ENCODE measurements at places on chromosomes 12 and 14.

GRCh38 chr14:100664841-100665510 is 61.7 kb upstream of the DLK1 start:
- no peak for DNase-seq

DNA sequence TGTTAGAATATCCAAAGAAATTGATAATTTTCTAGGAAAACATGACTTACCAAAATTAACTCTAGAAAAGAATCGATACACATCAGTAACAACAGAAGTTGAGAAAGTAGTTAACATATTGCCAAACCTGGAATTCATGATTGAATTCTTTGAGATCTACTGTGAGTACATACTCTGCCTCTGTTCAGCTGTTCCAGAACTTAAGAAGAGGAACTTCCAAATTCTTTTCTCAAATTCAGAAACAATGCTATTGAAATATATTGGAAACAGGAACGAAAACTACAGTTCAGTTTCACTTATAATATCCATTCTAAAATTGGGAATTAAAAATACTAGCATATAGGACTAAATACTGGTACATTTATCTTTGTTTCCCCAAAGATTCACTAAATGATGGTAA is 57.9 kb downstream of the MARK3 start:
- DNase-seq: no peak

DNA sequence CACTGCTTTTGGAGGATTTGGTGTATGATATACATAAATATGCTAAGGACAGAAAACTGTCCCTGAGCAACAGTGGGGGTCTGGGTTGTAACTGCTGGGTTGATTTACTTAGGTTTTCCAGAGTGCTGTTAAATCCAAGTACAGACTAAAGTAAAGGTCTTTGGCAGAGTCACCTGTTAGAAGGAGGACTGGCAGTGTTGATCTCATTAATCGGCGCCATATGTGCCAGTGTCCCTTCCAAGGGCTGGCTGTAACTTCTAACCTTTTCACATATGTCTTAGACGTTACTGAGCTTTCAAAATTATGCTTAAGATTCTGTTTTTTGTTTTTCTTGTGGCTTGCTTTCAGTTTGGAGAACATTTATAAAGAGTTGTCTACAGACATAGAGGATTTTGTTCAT is 5.1 kb downstream of the UNG start:
- DNase-seq: no peak

GRCh38 chr14:100669468-100669867 is 57.2 kb upstream of the DLK1 start:
- DNase-seq: no peak

GRCh38 chr14:78673845-78674244 is 503.7 kb downstream of the NRXN3 start:
- no peak for DNase-seq

DNA sequence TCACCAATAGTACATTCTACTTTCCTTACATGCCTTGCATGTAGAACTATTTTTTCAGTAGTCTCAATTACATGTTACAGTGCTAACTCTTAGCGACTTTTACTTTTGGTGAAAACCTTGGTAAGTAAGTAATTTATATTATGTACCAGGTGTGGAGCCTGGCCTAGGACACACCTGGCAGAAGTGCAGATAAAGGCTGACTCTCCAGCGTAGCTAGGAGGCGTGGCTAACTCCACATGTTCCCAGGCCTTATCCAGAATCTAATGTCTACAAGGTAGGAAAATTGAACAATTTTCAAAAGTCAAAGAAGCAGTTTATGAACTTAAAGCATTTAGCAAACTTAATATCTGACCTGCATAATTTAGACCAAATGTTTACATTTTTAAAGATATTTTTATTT is 157.4 kb downstream of the DHRS2 start:
- no peak for DNase-seq

GRCh38 chr14:54050759-54051158 is 94.1 kb upstream of the BMP4 start:
- DNase-seq: no peak

- no peak for DNase-seq
Measured at GRCh38 chr14:94536836-94537235, 24.4 kb upstream of the SERPINA4 start.

DNA sequence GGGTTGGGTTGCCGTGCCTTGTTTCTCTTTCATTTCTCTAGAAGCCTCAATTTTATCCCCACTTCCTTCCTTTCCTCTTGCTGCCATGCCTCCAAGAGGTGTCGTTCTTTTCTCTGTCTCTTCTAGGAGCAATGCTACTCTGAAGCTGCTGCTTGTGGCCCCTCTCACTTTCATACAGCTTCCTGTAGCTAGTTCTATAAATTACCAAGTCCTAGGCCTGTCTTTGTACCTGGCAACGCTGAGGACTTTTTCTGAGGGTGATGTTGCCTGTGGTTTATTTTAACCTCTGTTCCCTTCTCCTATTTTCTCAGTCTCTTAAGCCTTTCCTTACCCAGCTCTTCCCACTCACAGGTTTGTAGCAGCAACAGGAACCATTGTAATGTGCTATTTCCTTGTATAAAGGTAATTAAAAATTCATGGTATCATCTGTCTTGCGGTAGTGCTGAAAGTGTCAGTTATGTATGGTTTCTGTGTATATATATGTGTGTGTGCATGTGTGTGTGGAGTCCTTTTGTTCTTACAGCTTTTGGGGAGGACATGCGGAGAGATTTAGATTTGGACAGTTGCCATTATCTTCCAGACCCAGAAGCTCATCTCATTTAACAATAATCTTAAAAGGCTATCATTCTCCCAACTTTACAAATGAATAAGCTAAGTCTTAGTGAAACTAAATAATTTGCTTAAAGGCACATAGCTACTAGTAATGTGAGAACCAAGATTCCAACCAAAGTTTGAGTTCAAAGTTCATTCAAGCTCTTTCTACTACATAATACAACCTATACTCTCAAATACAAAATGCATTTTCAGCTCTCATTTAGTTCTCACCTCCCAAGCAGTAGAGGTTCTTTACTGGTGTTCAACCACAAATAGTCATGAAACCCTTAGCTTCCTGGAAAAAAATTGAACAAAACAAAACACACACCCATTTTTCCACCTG is 43.8 kb downstream of the DDHD1 start:
- no peak for DNase-seq

GRCh38 chr12:95522692-95523091 is 28.6 kb downstream of the USP44 start:
- DNase-seq: no peak

GRCh38 chr14:30621354-30621939 is 672 bp upstream of the SCFD1 start:
- DNase-seq: no peak

DNA sequence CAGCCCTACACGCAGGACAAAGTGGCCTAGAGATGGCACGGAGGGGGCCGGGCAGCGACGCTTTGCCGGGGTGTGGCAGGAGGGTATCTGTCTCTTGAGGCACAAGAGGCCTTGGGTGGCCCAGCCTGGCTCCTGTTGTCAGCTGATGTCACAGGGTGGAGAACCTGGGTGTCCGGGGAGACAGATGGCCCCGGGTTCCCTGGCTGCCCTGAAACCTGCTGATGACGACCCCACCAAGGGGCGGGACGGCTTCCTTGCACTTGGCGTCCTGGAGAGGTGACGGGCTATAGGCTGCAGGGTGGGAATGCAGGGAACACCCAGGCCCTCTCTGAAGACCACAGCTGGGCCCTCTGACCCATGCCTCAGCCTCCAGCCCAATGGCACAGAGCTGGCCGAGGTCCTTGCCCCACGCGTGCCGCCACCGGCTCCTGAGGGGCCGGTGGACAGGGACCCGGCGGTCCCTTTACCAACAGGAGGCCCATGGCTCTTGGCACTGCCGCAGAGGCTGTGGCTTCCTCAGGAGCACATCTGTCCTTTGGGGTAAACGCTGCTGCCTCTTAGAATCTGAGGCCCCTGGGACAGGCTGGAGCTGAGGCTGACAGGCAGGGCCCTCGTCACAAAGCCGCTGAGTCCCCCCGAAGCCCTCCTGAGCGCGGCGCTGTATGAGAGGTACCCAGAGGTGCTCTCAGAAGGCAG is 16.4 kb downstream of the TRMT61A start:
- no peak for DNase-seq

DNA sequence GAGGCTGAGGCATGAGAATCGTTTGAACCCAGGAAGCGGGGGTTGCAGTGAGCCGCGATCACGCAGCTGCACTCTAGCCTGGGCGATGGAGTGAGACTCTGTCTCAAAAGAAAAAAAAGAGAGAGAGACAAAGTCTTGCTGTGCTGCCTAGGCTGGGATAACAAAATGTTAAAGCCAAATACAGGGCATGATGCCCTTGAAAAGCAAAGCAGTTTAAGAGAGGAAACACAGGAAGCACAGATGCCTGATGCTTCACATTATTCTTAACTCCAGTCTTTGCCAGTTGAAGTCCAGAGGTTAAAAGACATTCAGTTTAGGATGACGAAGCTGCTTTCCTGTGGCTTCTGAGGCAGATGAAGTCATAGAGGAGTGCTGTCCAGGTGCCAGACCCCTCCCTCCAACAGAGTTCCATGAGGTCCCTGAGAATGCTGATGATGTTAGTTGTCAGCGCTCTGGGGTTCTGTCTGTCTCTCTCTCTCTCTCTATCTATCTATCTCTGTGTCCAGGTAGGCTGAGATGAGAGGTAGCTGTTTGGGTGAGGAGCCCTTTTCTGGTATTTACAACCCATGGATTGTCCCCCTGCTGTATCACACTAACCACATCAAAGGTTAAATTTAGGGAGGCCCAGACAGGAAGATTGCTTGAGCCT is 4.9 kb upstream of the MRPL52 start:
- DNase-seq: peak; percentile 94

GRCh38 chr14:77882636-77883035 is 82.7 kb downstream of the ADCK1 start:
- no peak for DNase-seq

DNA sequence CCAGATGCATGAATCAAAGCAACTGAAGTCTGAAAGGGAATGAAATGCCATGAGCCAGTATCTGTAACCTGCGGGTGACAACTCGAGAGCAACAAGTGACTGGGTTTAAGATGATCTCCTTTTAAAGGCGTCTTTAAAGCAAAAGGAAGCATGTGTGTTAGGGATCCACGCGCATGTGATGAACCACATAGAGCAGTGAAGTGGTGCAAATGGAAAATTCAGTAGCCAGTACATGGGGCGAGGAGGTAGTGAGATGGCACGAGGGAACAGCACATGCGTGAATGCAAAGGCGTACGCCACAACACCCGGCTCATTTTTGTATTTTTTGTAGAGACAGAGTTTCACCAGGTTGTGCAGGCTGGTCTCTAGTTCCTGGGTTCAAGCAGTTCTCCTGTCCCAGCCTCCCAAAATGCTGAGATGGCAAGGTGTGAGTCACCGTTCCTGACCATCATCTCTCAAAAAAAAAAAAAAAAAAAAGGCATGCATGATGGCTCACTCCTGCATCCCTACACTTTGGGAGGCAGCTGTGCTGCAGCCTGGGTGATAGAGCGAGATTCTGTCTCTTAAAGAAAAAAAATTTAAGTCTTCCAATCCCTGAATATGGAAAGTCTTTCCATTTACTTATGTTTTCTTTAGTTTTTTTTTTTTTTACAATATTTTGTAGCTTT is 24.6 kb upstream of the BCL7A start:
- DNase-seq: no peak

DNA sequence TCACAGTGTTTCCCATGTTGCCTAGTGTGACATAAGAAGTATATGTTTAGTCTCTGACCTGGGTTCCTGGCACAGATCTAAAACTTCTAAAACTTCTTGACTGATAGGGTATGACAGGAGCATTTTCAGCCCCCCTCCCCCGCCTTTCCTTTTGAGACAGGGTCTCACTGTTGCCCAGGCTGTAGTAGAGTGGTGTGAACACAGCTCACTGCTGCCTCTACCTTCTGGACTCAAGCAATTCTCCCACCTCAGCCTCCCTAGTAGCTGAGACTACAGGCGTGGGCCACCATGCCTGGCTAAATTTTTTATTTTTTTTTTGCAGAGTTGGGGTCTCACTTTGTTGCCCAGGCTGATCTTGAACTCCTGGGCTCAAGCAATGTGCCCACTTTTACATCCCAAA is 421.1 kb upstream of the RGS6 start:
- DNase-seq: no peak

DNA sequence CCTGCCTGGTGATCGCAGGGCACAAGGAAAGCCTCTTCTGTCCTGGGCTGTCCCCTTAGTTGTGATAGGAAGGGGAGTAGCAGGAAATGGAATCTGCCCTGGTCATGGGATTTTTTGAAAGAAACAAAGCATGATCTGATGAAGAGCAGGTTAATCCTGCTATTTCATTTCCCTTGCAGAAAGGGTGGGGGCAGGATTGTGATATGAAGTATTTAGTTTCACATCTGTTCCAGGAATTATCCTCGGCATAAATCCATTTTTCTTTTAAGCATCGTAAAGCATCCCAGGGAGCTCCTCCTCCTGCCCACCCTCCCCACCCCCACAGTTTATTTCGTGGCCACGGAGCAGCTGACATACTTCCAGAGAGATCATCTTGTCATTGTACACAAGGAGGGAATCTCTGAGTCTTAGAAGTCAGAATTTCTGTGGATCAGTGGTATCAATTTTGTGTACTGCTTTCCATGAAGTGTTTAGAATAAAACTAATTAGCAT is 53.1 kb downstream of the TGFB3 start:
- DNase-seq: no peak

DNA sequence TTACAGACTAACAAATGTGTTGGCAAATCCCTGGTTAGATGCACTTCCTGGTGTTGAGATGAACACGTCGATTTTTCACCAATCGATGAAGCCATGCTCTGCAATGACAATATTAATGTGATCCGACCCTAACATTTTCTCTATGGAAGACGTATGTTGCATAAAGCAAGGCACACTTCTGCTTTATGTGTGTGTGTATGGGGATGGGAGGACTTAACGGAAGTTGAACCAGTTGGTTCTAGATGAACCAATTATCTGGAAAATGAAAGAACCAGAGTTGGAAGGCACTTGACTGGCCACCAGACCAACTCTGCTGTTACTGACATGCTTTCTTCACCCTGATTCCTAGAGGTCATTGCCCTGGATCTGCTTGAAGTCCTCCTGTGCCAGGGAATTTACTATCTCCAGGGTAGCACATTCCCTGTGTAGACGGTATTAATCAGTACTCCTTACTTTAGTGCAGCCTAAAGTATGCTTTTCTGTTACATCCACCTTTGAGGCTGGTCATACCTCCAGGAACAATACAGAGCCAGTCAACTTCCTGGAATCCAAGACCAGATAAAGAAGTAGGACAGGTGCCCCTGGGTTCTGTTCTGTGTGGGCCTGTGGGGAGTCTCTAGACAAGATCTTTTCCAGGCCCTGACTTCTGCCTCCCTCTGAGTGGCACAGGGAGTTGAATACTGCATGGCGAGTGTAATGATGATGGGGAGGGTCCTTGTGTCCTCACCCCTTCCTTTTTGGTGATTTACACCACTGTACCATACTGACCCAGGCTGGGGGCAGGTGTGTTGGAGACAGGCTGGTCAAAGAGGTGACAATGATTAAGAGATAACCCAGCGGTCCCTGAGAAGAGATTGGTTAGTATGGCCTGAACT is 4.1 kb downstream of the SDR39U1 start:
- no peak for DNase-seq

Measured in kidney glomerular epithelial cell (primary cell).